ENCODE measurements at places on chromosomes 3 and 15.

GRCh38 chr15:77657634-77658238, 25.0 kb upstream of the LINGO1 start:
- DNase-seq, result no peak

- no peak for DNase-seq
Measured at GRCh38 chr3:53702776-53703530, 143.3 kb downstream of the CHDH start.

- DNase-seq, result no peak
Measured at GRCh38 chr15:84840741-84841429, 23.7 kb downstream of the ALPK3 start.

DNA sequence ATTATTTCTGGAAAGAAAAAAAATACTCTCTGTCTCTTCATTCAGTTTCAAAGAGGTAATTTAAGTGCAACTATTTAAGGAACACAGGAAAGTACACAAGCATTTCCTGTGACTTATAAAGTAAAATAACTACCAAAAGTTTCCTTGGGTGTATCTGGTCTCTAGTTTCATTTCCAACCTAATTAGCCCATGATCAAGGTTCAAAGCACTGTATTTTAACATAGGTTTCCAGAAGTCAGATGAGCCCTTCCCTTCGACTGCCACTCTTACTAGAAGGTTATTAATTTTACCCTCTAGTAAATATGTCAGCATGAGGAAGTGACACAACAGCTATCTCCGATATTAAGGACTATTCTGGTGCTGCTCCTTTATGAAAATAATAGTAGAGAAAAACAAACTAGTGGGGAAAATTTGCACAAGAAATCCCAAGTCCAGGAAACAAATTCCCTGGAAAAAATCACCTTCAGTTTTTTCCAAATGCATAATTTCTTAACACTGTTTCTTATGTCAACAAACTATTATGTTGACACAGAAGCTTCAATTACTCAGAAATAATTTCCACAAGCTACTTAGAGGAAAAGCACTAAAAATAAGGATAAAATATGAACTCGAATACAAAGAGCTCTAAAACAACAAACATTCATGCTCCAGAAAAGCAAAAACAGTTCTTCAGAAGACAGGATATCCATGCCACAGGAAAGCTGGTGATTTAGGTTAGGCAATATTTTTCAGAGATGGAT, 35.3 kb downstream of the CCPG1 start:
- no peak for DNase-seq

DNA sequence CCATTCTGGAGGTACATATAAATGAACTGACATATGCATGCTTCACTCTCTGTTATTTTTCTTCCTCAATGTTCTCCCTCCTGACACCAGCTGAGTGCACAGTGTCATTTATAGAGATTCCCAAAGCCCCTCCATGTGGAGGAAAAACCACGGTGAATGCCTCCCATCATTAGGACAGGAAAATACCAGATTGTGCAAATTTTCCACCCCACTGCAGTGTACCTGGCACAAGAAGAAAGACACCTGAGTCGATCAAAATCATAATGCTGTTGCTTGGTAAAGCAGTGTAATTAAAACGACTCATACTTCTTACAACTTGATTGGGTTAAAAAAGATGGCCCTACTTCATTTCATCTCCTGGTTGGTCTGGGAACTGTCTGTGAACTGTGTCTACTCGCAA, 290.6 kb downstream of the IL5RA start:
- no peak for DNase-seq

DNA sequence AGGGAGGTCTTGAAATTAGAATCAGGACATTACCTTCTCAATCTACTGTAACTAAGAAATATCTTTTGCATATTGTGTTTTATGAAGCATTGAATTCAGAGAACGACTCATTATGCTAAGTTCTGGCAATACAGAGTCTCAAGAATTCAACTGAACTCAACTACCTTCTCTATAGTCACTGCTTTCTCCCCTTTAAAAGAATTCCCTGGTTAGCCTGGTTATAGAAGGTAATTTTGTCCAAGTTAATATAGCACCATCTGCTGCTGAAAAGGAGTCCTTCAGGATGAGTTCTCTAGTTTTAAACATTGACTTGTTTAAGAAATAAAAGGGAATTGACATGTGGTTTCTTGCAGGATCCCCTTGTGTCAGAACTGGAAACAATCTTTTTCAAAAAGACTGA, 60.2 kb downstream of the IL16 start:
- DNase-seq, result peak; percentile 57

DNA sequence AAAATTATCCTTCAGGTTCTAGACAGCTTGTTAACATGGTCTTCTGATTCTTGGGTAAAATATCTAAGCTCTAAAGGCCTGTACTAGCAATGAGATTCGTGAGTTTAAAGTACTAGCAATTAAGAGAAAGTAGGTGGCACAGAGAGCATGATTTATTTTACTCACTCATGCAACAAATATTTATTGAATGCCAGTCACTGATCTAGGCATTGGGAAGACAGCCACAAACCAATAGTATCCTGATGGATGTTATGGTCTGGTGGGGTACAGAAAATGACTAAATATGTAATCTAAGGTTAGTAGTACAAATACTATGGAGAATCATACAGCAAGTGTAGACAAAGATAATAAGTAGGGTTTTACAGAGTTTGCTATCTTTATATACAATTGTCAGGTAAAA, 751.3 kb downstream of the ZNF385D start:
- DNase-seq, result no peak

- DNase-seq, result no peak
Measured at GRCh38 chr3:721086-721485, 371.7 kb upstream of the CNTN6 start.

GRCh38 chr15:65410036-65410435, 12.7 kb downstream of the IGDCC4 start:
- no peak for DNase-seq

DNA sequence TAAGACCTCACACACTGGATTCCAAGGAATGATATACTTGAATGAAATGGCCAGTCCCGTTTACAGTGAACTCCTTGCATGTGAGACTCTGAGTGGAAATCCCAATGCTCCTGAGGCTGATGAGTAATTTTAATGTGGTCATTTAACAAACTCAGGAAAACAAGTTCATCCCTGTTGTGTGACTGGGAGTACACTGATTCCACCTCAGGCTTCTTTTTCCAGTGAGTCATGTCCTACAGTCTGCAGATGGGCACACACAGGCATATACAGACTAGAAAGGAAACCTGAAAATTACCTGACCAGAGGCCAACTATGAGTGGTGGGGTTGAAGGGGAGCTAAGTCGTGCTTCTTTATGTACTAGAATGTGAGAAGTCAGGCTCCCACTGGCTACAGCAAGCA, 5.8 kb downstream of the SQOR start:
- DNase-seq, result peak; percentile 90

- DNase-seq, result no peak
Measured at GRCh38 chr3:13088028-13089006, 15.1 kb upstream of the IQSEC1 start.

DNA sequence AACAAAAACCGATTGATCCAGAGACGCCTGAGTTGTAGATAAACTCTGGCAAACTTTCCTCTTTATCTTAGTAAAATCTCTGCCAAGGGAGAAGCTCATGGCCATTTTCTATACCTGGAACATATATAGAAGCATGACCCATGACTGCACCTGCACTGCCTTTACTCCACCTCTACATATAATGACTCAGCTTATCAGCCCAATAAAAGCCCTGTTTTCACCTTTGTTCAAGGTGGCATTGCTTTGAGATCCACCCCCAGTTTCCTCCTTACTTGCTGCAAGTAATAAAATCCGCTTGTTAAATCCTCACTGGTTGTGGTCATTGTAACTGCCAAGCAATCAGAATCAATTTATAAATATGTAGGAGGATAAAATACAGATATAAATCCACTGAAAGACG, 1280.4 kb downstream of the NSUN3 start:
- DNase-seq, result no peak

DNA sequence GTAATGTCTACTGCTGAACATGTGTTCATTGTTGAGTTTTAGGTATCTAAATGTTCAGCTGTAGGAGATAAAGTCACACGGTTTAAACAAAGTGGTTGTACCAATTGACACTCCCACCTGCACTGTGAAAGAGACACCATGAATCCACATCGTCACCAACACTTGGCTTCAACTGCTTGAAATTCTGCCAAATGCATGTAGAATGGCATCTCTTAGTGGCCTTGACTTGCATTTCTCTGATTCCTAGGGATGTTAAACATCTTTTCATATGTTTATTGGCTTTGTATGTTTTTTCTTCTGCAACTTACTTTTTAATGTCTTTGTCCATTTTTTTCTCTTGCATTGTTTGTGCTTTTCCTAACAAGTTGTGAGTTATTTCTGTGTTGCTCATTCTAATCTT, 43.4 kb downstream of the RPLP1 start:
- no peak for DNase-seq

GRCh38 chr3:130973406-130973805, 53.2 kb downstream of the ASTE1 start:
- DNase-seq, result no peak

GRCh38 chr3:39937874-39938273, 128.5 kb downstream of the MYRIP start:
- DNase-seq, result no peak

DNA sequence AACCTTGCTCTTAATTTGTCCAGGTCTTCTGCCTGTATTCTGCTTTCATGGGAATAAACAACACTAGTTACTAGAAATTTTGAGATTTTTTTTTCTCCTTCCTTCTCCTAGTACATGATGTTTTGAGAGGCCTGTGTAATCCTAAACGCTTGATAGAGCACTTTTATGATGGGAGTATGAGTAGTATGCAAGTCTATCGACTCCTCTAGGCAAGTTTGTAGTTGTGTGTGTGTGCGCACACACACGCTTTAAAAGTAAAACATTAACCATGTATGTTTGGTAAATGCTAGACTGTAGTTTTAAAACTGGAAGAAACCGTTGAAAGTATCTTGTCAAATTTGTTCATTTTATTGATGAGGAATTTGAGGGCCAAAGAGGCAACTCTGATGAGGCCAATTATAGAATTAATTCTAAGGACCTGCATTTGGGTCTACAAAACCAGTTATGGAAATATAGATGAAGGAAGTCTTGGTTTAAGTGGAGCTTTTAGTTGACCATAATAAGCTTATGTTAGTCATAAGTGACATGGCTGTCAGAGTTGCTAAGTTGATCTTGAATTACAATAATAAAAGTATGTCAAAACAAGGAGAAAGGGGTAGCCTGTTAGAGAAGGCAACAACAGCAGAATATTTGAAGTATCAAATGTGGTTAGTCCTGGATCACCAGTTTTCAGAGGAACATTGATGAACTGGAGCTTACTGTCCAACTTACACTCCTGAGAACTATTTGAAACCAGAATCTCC, 47.1 kb downstream of the AKAP13 start:
- no peak for DNase-seq

DNA sequence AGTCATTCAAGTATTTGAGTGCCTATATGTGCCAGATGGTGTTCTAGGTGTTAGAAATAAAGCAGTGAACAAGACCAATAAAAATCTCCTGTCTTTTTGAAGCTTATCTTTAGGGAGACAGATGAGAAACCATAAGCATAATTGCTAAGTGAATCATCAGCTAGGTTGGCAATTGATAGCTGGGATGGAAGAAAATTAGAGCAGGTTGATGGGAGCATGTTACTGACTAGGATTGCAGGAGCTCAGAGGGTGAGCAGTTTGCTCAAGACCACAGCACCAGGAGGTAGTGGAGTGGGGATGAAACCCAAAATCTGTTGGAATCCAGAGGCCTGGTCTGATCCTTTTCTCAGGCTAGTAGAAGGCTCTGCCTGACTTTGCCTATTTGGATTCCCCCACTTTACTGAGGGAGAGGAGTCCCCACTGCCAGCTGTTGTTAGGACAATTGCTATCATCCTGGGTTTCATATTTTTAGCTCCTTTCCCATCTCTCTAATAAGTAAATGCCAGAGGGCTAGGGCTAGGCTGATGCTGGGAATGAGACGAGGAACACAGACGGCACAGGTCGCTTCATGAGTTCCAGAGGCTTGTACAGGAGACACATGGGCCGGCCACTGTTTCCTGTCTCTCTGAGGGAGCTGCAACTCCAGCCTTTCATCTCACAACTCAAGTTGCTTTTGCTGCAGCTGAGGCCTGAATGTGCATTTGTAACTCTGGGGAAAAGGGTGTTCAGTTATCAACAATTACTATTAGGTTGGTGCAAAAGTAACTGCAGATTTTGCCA, 102.9 kb downstream of the CACNA1D start:
- no peak for DNase-seq

DNA sequence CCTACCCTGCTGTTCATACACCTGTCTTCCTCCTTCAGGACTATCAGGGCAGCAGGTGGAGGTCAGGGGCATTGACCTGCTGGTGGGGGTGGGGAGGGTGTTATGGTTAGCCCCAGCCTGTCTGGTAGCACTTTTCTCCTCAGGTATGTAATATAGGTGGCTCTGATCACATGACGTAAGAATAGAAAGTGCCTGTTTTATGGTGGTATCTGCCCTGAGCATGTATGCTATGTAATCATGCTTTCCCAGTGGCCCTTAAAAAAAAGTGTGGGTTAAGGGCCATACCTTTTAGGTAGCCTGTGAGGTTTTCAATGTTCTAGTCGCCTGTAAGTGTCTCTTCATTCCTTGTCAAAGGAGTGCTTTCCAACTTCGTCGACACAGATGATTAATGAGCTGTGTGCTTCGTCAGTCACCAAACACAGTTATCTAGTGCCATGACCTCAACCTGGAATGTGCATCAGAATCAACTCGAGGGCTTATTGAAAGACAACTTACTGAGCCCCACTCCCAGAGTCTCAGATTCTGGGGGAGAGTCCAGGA, 86.3 kb downstream of the KLHL25 start:
- no peak for DNase-seq

- peak; percentile 70 for DNase-seq
Measured at GRCh38 chr15:22979238-22980188, 655 bp downstream of the CYFIP1 start.

GRCh38 chr3:27670619-27671018, 51.5 kb downstream of the EOMES start:
- no peak for DNase-seq

GRCh38 chr3:127072971-127073783, 90.3 kb downstream of the PLXNA1 start:
- DNase-seq, result no peak

DNA sequence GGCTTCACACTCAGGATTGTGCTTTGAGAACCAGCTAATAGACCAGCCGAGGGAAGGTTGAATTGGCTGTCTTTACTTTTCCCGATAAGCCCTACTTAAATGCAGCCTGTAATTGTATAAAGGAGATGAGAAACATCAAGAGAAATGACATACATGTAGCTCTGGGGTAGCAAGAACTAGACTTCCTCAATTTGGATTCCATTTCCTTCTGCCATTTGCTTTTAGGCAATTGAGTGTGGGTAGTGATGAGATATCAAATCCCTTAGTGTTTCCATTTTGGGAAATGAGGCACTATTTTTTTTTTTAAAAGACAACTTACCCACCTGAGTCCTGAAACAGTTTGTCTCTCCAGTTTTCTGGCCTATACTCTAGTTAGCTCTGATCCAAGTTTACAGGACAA, 2.2 kb downstream of the INAFM2 start:
- no peak for DNase-seq

DNA sequence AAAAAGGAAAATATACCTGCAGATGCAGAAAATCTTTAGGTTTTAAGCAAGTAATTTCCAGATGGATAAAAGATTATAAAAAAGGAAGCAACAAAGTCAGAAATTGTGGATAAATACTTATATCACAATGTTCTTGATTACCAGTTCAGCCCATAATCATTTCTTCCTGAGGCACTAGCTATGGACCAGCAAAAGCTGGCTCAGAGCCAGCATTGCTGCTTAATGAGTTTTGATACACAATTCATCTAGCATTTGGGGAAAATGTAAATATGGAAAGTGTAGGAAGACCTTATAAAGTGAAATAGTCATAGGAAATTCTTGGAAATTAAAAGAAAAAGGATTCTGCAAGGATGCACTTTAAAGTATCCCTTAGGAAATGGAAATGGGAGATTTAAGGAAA, 168.3 kb upstream of the GBE1 start:
- DNase-seq, result no peak

GRCh38 chr3:46029953-46030543, 2.8 kb upstream of the XCR1 start:
- no peak for DNase-seq
